ENCODE measurements at places on chromosomes 2 and 18.

GRCh38 chr2:126359494-126359893, 296.5 kb upstream of the GYPC start:
- no peak for DNase-seq

GRCh38 chr2:37448342-37449120, 104.1 kb downstream of the QPCT start:
- no peak for DNase-seq

GRCh38 chr18:79944746-79945117, 6.7 kb downstream of the SLC66A2 start:
- DNase-seq, result no peak

GRCh38 chr2:154338352-154338967, 360.0 kb upstream of the KCNJ3 start:
- no peak for DNase-seq

DNA sequence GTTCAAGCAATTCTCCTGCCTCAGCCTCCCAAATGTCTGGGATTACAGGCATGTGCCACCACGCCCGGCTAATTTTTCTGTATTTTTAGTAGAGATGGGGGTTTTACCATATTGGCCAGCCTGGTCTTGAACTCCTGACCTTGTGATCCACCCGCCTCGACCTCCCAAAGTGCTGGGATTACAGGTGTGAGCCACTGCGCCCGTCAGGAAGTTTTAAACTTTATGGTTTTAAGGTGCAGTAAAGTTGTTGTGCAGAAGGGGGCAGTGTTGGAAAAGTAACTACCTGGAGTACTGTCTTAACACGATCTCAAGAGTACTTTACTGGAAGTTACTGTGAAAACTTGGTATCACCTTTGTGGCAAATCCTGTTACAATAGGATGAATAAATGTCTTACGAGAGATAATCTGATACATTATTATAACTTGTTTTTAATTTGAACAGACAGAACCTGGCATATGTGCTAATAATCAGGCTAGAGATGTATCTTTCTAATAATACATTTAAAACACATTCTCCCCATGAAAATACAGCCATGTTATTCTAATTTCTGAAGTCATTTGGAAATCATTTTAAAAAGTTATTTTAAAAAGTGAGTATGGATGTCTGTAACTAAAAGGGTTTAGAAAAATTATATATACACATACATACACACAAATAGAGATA, 10.8 kb downstream of the SPDYA start:
- DNase-seq, result peak; percentile 11

GRCh38 chr2:200174433-200175216, 131.9 kb upstream of the SPATS2L start:
- DNase-seq, result no peak

DNA sequence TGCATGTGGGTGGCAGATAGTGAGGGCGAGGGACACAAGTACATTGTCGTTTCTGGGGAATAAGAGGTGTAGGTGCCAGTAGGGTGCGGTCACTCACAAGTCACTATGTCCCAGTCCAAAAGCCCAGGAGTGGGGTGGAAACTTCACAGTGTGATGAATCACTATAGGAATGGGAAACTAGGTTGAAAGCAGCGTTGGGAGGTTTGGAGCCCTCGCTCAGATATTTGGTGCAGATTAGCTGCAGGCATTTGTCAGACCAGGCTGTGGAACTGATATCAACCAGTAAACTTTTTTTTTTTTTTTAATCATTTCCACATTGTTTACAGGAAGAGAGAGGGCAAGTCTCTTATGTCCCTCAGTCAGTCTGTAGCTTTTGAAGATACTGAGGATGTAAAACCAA, 121.8 kb downstream of the CERS6 start:
- DNase-seq, result no peak

DNA sequence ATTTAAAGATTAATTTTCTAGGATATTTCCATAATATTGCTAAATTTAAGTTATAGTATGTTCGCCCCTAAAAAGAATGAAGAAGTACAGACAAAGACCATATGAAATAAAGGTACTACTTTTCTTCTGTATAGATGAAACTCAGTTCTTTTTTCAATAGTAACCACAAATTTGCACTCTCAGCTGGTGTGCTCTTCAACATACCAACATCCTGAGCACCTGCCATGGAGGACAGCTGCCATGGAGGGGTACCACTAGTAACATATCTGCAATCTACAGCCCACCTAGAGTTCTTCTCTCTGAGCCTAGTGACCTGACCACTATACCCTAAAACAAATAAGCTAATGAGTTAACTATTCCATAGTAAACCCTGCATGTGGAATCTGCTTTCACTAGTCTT, 36.8 kb upstream of the ERCC3 start:
- DNase-seq, result no peak

- DNase-seq, result no peak
Measured at GRCh38 chr18:14921031-14921430, 173.1 kb downstream of the ANKRD30B start.

DNA sequence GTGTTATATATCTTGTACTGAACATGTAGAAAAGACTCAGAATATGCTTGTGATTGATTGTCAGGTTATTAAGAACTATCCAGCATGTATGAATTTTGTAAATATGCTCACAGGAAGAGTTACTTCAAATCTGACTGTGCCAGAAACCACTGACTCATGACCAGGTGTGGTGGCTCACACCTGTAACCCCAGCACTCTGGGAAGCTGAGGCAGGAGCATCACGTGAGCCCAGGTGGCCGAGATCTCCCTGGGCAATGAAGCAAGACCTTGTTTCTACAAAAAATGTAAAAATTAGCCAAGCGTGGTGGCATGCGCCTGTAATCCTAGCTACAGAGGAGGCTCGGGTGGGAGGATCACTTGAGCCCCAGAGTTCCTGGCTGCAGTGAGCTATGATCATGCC, 126.6 kb downstream of the COMMD1 start:
- DNase-seq, result no peak

GRCh38 chr2:235793163-235793752, 299.4 kb downstream of the AGAP1 start:
- DNase-seq, result no peak

DNA sequence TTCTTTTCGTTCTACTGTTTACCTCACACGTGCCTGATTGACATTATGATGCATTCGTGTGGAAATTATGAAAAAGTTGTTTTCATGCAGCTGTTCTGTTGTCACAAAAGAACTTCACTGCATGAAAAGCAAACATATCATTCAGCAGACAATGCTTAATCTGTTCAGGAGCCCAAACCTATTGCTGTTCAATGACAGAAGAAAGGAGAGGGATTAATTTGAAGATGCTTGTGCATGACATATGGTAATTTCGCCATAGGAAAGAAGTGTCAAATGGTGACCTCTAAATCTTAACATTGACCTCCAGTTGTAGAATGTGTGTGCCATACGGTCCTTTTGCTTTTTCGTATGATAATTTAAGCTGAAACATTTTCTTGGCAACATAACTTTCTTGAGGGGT, 124.5 kb downstream of the WDR7 start:
- DNase-seq, result no peak

DNA sequence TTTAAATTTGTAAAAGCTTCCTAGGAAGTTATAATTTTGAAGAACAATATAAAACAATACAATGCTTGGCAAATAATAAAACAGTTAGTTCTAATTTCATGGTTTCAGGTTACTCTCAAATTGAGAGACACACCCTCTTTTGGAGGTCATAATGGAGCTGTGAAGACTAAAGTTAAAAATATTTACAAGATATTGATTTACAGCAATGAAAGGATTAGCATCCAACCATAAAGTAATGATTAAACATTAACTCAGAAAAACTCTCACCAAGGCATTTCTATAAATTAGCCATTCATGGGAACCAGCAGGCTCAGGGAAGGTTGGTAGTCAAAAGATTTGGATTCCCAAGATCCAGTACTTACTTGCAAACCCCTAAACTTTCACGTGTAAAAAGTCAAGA, 6.4 kb downstream of the DPP4 start:
- DNase-seq, result no peak

DNA sequence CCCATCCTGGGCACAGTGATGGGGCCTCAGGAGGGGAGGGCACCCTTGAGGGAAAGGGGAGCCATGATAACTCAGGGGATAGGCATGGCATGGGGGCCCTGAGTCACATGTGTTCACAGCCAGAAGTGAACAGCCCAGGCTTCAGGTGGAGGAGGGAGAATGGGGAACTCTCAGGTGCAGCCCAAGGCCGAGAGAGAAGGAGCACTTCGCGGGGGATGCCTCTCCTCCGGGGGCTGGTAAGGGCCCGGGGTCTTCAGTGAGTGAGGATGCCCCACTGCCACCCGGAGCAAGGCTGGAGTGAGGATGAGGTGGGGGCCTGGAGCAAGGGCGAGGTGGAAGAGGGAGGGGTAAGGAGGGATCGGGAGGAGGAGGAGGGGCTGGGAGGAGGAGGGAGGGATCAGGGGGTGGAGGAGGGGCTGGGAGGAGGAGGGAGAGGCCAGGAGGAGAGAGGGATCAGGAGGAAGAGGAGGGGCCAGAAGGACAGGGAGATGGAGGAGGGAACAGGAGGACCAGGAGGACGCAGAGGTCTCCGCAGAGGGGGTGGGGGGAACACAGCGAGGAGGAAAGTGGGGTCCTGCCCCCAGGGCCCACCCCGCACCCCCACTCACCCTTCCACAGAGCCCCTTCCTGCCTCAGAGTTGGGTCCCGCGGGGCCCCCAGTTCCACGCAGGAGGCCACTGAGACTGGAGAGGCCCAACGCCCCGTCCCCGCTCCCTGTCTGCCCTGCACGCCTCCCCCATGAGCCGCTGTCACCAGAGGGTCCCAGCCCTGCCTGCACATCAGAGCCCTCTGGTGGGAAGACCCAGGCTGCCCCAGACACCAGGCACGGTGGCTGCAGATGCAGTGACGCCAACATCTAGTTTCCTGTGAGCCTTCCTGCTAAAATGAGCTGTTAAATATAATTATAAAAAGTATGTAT, 42.8 kb downstream of the RAMP1 start:
- no peak for DNase-seq

DNA sequence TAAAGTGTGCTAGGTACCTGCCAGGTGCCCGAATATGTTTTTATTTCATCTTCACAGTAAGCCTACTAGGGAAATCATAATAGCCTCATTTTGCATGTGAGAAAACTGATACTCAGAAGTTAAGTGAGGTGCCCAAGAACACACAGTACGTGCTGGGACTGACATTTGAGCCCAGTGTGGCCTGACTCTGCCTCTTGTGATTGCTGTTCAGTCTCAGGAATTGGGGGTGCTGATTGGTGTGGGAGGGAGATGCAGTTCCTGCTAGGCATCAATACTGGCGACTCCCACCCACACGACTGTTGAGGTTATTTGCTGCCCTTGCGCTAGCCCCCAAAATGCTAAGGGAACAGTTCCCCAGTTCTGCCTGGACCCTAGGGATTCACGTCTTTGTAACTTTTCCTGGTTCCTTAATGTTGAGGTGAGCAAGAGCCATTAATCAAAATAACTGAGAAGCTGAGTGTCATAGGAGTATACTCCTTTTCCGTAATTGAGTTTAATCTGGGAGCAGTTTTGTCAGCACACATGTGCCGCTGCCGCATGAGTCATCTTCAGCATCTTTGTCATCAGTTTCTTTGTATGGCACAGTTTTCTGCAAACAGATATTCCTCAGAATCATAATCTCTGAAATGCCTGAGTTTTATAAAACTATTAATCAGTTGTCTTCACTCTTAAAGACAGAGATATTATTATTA, 120.7 kb downstream of the NCK2 start:
- DNase-seq, result no peak

GRCh38 chr2:58959996-58960395, 718.9 kb upstream of the FANCL start:
- DNase-seq, result no peak

GRCh38 chr2:54946220-54946805, 103.9 kb downstream of the RTN4 start:
- no peak for DNase-seq

DNA sequence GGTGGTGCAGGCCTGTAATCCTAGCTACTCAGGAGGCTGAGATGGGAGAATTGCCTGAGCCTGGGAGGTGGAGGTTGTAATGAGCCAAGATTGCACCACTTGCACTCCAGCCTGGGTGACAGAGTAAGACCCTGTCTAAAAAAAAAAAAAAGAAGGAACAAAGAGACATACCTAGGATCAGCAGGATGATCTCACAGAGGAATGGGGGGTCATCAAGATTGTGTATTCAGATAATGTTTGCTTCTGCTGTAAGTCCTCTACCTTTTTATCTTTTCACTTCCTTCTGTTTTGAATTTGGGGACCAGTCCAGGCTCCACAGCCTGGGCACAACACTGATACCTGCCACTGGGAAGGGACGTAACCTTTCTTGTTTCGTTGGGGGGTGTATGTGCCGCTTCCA, 53.2 kb downstream of the MAP4K4 start:
- DNase-seq, result no peak

GRCh38 chr2:157894694-157895435, 18.7 kb upstream of the ACVR1 start:
- no peak for DNase-seq

- no peak for DNase-seq
Measured at GRCh38 chr18:71293322-71293721, 1004.5 kb downstream of the SOCS6 start.

GRCh38 chr18:64127172-64127571, 21.7 kb downstream of the LINC00305 start:
- DNase-seq, result no peak

GRCh38 chr18:51251625-51252024, 54.1 kb upstream of the MEX3C start:
- no peak for DNase-seq

DNA sequence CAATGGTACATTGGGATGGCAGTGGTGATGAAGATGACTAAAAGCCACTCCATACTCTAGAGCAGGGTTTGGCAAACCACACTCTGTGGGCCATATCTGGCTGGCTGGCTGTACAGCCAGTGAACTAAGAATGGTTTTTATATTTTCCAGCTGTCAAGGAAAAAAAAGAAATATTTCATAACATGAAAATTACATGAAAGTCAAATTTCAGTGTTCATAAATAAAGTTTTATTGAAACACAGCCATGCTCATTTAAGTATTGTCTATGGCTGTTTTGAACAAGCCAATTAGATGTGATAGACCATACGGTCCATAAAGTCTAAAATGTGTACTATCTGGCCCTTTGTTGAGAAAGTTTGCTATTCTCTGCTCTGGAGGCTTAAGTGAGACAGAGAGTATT, 1.5 kb downstream of the TTC21B start:
- no peak for DNase-seq

DNA sequence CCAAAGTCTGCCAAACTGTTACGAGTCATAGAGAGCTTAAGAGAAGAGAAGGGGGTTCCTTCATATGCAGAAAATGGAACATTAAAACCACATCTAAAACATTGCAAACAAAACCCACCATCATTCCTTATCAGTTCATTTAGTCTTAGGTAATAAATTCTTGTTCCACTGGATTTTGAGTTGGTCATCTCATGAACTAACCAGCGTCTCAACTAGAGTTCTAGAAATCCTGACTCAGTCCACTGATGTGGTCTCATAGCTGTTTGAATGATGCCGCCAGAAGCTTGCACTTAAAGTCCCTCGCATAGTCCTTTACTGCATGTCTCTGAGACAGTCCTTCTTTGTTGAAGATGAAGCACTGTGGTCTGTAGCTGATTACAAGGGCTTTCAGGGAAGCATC, 15.0 kb upstream of the CAB39 start:
- DNase-seq, result no peak

DNA sequence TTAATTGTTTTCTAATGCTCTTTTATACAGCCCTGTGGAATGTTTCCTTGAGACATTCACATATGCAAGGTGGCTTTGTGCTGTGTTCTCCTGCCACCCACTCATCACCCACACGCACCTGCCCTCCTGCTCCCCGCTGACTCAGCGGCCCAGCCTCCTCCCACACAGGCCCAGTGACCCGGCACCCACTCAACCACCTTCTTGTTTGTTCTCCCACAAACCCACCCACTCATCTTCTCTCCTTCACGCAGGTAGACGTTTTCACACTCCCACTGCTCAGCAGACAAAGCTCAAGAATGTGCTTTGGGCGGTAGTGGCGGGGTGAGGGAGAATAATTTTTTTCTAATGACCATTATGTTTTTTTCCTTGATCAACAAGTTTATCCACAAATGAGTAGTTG, 28.6 kb upstream of the NEMP2 start:
- DNase-seq, result no peak
